Fibroblast of skin of left biceps (primary cell): ENCODE measurements at places on chromosomes 16 and 17.

- no peak for DNase-seq
Observed at GRCh38 chr16:85010931-85011845, at the start of gene ZDHHC7. TSS of gene ZDHHC7 (minus strand) at chr16:85011535. CDS start at chr16:84990618, 20,917 bp downstream.

DNA sequence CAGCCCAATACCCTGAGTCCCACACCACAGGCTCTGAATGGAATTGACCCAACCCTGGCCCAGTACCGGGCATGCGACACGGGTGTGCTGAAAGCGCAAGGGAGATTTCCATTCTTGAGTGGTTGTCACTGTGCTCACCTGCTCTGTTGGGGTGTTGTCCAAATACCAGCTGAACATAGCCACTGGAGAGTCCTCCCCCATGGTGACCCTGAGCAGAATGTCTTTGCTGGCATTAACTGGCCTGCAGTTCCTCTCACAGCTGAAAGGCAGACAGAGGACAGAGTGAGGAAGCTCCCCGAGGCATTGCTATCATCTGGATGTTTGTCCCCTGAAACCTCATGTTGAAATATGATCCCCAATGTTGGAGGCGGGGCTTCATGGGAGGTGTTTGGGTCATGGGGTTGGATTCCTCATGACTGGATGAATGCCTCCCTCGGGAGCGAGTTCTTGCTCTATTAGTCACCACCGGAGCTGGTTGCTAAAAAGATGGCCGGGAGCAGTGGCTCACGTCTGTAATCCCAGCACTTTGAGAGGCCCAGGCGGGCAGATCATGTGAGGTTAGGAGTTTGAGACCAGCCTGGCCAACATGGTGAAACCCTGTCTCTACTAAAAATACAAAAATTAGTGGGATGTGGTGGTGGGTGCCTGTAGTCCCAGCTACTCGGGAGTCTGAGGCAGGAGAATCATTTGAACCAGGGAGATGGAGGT, 57.3 kb upstream of the BCO1 start:
- DNase-seq = peak; percentile 94

DNA sequence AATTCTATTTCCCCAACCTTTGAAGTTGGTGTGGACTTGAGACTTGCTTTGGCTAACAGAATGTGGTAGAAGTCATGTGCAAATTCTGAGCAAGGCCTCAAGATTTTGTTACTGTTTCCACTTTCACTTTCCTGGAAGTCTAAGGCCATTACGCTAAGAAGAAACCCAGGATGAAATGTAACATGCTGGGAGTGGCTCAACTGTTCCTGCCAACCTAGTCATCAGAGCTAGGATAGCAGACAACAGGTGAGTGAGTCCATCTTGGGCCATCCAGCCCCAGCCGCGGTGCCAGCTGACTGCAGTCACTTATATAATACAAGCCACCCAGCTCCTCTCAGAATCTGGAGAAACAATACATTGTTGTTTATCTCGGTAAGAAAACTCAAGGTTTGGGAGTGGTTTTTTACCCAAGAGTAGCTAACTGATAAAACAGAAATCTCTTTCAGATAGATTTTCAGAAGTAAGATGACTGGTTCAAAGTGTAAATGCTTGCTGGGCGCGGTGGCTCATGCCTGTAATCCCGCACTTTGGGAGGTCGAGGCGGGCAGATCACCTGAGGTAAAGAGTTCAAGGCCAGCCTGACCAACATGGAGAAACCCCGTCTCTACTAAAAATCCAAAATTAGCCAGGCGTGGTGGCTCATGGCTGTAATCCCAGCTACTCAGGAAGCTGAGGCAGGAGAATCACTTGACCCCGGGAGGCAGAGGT, 10.7 kb upstream of the STX4 start:
- DNase-seq = no peak

DNA sequence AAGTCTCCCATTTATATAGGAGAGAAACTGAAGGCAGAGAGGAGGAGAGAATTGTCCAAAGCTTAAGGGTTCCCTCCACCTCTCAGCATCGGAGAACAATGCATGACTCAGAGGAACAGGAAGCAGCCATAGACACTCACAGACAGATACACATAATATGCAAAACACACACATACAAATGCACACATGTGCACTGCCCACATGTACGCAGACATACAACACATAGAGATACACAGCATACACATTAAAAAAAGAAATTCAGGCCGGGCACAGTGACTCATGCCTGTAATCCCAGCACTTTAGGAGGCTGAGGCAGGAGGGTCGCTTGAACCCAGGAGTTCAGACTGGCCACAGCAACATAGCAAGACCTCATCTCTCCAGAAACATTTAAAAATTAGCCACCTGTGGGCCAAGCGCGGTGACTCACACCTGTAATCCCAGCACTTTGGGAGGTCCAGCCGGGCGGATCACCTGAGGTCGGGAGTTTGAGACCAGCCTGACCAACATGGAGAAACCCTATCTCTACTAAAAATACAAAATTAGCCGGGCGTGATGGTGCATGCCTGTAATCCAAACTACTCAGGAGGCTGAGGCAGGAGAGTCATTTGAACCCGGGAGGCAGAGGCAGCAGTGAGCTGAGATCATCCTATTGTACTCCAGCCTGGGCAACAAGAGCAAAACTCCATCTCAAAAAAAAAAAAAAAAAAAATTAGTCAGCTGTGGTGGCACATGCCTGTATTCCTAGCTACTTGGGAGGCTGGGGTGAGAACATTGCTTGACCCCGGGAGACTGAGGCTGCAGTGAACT, 11.3 kb downstream of the ERAL1 start:
- DNase-seq = no peak

DNA sequence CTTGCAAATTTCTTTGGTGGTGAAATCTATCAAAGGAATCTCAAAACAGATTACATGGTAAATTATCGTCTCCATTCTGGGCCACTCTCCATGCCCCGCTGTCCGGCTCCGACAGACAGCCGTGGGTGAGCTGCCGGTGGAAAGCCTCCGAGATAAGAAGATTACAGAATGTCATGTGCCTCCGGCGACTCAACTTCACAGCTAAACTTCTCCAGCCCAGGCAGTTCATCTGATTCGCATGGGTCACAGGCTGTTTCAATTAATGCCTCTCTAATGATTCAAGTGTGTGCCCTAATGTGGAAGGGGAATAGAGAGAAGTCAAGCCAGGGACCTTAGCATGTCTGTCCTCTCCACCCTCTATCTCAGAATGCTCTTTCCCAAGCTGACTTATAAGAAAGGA, 520.8 kb upstream of the ZFHX3 start:
- no peak for DNase-seq

DNA sequence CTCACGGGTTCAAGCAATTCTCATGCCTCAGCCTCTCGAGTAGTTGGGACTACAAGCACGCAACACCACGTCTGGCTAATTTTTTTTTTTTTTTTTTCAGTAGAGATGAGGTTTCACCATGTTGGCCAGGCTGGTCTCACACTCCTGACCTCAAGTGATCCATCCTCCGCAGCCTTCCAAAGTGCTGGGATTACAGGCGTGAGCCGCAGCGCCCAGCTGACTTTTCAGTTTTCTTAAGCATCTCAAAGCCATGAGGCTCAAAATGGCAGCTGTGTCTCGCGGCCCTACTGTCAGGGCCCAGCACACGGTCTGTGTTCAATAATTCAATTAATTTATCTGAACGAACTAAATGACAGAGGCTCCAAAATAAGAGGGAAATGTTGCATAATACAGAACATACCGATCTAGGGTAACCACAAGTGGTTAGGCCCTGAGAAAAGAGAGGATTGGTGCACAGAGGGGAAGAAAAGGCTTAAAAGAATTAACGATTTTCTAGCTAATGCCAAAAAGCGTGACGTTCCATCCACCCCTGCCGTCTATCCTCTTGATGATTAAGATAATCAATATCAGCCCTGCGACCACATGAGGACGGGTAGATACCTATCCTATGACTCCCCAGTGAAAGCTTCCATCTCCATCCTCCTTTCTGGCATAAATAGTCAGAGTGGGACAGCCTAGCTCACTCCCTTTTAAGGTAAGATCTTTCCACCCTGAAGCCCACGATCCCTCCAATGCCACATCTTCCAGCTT, 136.9 kb downstream of the SLC39A11 start:
- peak; percentile 34 for DNase-seq

DNA sequence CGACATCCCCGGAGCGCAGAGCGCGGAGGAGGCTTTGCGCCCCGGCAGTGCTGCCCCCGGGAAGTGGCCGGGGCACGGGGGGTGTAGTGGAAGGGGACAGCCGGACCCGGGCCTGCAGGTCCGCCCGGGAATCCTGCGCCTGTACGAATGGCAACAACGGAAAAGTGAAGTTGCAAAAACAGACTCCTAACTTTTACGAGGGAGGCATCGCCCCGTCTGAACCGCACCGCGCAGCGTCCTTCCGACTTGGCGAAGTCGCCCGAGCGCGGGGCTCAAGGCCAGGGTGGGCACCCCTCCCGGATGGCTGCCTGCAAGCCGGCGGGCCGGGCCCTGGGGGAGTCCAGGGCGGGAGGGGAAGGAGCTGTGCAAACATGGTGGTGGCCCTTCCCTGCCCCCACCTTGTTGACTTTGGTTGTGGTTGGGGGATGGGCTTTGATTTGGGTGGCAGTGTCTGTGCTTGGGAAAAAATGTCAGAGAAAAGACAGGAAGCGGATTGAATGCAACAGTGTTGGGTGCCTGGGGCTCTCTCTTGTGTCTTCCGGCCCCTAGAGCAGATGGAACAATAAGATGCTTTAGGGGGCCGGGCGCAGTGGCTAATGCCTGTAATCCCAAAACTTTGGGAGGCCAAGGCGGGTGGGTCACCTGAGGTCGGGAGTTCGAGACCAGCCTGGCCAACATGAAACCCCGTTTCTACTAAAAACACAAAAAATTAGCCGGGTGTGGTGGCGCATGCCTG, 675 bp downstream of the RNF213 start:
- DNase-seq = peak; percentile 23

GRCh38 chr17:75006653-75007052, 5.8 kb upstream of the MRPL58 start:
- DNase-seq = no peak

DNA sequence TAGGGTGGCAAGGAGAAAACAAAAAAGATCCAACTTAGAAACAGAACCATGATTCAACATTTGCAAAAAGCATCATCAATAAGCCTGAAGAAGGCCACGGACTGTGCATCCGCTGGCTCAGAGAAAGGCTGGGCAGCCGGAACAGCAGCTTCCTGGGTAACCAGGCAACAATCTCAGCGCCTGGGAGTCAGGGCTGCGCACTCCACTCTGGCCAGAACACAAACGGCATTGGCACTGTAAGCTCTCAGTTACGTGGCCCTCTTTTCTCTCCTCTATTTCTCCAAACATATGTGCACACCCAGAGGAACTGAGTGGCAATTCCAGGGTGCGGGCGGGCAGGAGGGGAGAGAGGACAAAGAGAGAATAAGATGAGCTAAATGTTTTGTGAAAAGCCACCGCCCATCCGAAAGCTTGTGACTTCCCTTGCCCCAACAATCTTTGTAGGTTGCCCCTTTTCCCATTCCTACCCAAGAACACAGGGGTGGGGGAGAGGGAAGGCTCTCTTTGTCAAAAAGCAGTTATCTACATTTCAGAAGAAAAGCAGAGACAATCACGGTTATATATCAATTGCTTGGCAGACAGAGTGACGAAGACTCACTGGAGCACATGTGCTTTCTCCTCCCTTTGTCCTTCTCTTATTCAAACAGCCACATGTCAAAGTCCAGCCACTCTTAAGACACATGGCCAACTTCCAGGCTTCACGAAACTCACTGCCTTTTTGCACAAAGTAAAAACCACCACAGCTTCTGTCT, 6.6 kb upstream of the GHDC start:
- DNase-seq = no peak

- no peak for DNase-seq
Observed at GRCh38 chr16:47175152-47175551, 31.4 kb upstream of the NETO2 start.

- DNase-seq = no peak
Observed at GRCh38 chr16:67674851-67675578, 8.4 kb downstream of the C16orf86 start.

- DNase-seq = no peak
Observed at GRCh38 chr17:18191236-18191667, 7.6 kb downstream of the ALKBH5 start.

DNA sequence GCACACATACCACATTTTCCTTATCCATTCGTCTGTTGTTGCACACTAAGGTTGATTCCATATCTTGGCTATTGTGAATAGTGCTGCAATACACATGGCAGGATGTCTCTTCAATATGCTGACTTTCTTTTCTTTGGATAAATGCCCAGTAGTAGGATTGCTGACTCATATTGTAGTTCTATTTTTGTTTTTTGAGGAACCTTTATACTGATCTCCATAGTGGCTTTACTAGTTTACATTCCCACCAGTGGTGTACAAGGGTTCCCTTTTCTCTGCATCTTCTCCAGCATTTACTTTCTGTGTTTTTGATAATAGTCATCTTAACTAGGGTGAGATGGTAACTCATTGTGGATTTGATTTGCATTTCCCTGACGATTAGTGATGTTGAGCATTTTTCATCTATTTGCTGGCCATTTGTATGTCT, 118.1 kb downstream of the STXBP4 start:
- DNase-seq = peak; percentile 68

DNA sequence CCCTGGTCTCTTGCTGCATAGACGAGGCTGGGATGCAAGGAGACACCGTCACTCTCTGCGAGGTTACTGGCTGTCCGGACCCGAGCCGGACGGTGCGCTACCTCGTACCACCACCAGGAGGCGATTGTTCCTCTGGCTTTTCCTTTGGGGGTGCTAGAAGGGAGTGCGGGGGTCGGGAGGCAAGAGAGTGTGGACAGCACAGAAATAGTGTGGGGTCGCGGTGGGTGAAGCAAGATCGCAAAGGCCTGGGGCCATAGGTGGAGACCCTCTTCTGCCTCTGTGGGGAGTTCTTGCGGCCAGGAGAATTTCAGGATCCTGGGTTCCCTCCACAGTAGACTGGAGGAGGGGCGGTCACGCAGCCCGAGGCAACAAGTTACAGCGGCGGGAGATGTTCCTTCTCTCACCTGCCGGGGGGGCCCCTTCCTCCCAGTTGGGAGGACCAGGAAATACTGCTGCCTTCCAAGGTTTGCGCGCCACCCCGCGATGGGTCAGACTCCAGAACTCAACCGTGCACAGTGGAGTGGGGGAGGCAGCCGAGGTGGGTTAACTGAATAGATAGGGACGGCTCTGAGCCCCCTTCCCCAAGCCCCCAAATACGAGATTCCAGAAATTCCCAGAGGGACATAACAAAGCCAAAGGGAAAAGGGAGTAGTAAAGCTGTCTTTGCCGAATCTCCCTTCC, 6.9 kb downstream of the PHOSPHO1 start:
- DNase-seq = no peak

DNA sequence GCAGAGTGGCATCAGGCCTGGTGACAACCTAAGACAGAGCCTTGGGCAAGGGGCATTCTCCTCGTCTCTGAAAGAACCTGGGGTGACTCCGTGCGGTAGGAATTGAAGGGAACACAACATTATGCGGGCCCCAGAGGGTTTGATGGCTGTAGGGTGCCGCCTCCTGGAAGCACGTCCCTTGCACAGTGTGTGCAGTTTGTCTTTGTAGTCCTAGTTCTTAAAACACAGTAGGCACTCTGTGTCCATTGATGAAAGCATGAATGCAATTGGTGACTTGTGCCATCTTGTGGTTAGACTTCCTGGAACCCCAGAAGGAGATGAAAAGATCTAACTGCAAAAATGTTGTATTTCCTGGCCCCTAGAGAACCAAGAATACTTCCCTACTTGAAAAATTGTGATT, 279.8 kb downstream of the UTP18 start:
- no peak for DNase-seq

- DNase-seq = no peak
Observed at GRCh38 chr16:89364606-89365005, 125.8 kb downstream of the ANKRD11 start.

GRCh38 chr16:54508351-54508750, 221.8 kb upstream of the IRX3 start:
- no peak for DNase-seq

GRCh38 chr17:35630530-35631148, 43.5 kb downstream of the AP2B1 start:
- DNase-seq = no peak

GRCh38 chr17:66678827-66679226, 156.1 kb upstream of the CACNG5 start:
- DNase-seq = no peak
